ENCODE measurements at places on chromosomes 3 and 15.

- no peak for DNase-seq
Measured at GRCh38 chr3:14256046-14256445, 77.4 kb downstream of the LSM3 start.

- peak; percentile 39 for DNase-seq
Measured at GRCh38 chr3:51681453-51681852, 10.4 kb downstream of the TEX264 start.

- DNase-seq = no peak
Measured at GRCh38 chr15:75008221-75008625, 12.9 kb downstream of the SCAMP5 start.

DNA sequence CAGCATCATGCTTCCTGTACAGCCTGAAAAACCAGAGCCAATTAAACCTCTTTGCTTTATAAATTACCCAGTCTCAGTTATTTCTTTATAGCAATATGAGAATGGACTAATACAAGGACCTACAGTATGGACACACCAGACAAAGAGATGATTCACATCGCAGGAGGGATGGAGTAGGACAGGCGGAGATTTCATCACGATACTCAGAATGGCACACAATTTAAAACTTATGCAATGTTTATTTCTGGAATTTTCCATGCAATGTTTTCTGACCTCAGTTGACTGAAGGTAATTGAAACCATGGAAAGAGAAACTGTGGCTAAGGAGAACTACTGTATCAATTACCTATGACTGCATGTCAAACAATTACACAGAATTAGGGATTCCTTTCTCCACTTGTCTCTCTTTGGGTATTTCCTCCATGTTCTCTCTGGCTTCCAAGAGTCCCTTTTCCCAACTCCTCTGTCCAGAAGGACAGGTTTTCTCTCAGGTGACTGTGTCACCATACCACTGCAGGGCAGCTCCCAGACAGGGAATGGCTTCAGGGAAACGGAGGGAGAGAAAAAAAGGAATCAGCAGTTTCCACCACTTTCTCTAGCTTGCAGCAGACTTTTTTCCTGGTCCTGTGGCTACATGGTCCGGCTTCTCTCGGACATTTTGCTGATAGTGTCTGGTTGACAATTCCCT lies 3.0 kb upstream of the ANO10 start:
- no peak for DNase-seq

- no peak for DNase-seq
Measured at GRCh38 chr3:7307410-7307809, 446.5 kb downstream of the GRM7 start.

GRCh38 chr3:196969134-196969659 lies 564 bp upstream of the PIGZ start:
- peak; percentile 58 for DNase-seq

DNA sequence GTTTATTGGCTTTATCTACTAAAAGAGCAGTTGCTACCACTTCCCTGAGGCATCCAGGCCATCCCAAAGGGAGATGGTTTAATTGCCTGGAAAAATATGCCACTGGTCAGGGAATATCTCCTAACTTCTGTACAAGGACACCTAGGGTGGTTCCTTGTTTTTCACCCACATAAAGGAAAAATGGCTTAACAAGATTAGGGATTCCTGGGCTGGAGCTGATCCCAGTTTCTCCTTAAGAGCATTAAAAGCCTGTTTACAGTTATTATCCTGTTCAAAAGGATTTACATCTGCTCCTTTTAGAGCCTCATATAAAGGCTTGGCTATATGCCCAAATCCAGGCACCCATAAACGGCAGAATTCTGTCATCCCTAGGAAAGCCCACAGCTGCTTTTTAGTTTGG lies 70.2 kb upstream of the WNT7A start:
- DNase-seq = no peak

GRCh38 chr15:40510201-40510600 lies 39.4 kb downstream of the CHST14 start:
- no peak for DNase-seq

GRCh38 chr15:46997501-46997900 lies 719.8 kb upstream of the SEMA6D start:
- DNase-seq = no peak

- DNase-seq = no peak
Measured at GRCh38 chr15:58669108-58669507, 80.4 kb downstream of the ADAM10 start.

- no peak for DNase-seq
Measured at GRCh38 chr15:36757189-36757814, 177.9 kb downstream of the CDIN1 start.

GRCh38 chr3:149021830-149022229 lies 30.5 kb downstream of the GYG1 start:
- DNase-seq = no peak

GRCh38 chr3:142624341-142625152 lies 28.4 kb downstream of the PLS1 start:
- DNase-seq = no peak

GRCh38 chr3:85903434-85903833 lies 944.6 kb downstream of the CADM2 start:
- no peak for DNase-seq

DNA sequence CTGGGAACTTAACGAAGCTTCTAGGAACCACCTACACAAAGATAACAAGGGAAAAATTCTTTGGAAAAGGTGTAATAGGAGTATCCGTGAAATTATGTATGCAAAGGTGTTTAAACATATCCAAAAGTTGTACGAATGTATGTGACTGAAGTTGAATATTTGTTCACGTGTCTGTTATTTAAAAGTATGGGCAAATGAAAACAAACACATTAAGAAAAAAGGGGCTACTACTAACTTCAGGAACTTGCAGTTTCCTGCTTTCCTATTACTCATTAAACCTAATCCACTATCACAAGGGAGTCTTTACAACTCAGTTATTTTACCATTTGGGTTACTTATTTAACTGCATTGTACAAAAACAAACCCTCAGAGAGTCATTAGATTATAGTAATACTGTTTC lies 33.9 kb upstream of the GRAMD1C start:
- DNase-seq = no peak

GRCh38 chr3:194874783-194875182 lies 189.1 kb downstream of the FAM43A start:
- DNase-seq = no peak

- DNase-seq = no peak
Measured at GRCh38 chr15:71512682-71513006, 297.7 kb upstream of the NR2E3 start.

- DNase-seq = no peak
Measured at GRCh38 chr3:122217901-122218300, 34.4 kb downstream of the CASR start.

- no peak for DNase-seq
Measured at GRCh38 chr3:53457068-53457467, 37.3 kb upstream of the CACNA1D start.

- peak; percentile 65 for DNase-seq
Measured at GRCh38 chr15:74320352-74321247, 46.8 kb downstream of the CYP11A1 start.

- no peak for DNase-seq
Measured at GRCh38 chr3:38453913-38454177, 155 bp downstream of the ACVR2B start.

Measured in activated naive CD8-positive, alpha-beta T cell treated with anti-CD3 and anti-CD28 coated beads, Interleukin-2, amount 50 U/mL, for 24 hours (primary cell).